ENCODE measurements at places on chromosomes 5 and 9.

- DNase-seq: no peak
These were observed 219.7 kb upstream of the TUT7 start for GRCh38 chr9:86573886-86574285.

DNA sequence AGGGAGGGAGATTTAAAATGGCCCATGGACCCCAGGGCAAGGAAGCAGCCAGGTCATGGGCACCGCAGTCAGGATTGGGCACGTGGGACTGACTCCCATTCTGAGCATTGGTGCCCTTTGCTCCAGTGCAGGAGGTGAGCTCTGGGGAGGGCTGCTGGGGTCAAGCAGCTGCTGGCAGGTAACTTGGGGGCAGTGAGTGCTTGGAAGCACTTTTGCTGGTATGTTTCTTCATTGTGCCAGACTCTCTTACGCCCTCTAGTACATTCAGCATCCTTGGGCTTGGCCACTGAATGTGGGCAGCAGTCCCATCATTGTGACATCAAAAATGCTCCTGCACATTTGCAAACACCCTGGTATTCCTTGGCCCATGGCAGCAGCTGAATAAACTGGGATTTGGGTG is 32.7 kb downstream of the PRRC2B start:
- no peak for DNase-seq

GRCh38 chr9:20001058-20001457 is 212.2 kb upstream of the SLC24A2 start:
- no peak for DNase-seq

- DNase-seq: no peak
These were observed 18.5 kb upstream of the ZNF622 start for GRCh38 chr5:16484081-16484480.

Measured in CD4-positive, alpha-beta T cell treated with Interleukin-15 for 4 hours (primary cell).